ENCODE measurements at places on chromosomes 7 and 10. TPM values are rescaled to one million over a fixed set of nuclear protein-coding genes. Genes with fewer than 3 reads are reported as not detected.

GPRIN2 gene
- 12.5 TPM for polyA plus RNA-seq

TAS2R41 gene
- not detected for polyA plus RNA-seq

PRLHR gene
- 0.06 TPM for polyA plus RNA-seq

ERVW-1 gene
- 2.6 TPM for polyA plus RNA-seq

SPAG6 gene
- polyA plus RNA-seq = 8.8 TPM

MYPN gene
- polyA plus RNA-seq = not detected

FBXO24 gene
- polyA plus RNA-seq = 4.9 TPM

PLCE1 gene
- 21.8 TPM for polyA plus RNA-seq

COL1A2 gene
- 1,023 TPM for polyA plus RNA-seq

LDB3 gene
- 1.3 TPM for polyA plus RNA-seq

Measured in left lung (tissue), 14 donors.